ENCODE measurements at places on chromosomes 13 and 19.
A peak's percentile ranks its signal among the peaks of the same experiment; 100 is the strongest.

GRCh38 chr13:27662738-27663470, 41.2 kb downstream of the POLR1D start:
- DNase-seq: no peak

DNA sequence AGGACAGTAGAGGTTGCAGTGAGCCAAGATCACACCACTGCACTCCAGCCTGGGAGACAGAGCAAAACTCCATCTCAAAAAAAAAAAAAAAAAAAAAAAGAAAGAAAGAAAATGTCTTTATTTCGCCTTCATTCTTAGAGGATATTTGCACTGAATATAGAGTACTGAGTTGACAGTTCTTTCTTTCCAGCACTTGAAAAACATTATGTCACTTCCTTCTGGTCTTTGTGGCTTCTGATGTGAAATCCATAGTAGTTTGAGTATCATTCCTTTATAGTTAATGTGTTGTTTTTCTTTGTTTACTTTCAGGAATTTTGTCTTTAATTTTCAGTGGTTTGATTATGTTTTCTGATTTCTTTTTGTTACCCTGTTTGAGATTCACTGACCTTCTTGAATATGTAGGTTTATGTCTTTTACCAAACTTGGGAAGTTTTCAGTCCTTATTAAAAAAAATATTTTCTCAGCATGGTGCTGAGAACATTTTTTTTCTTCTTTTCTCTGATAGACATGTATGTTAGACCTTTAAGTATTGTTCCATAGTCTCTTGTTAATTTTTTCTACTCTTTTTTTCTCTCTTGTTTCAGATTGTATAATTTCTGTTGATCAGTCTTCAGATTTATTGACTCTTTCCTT, 50.1 kb downstream of the PCCA start:
- DNase-seq: no peak

GRCh38 chr13:99013951-99014350, 36.1 kb upstream of the DOCK9 start:
- DNase-seq: no peak

GRCh38 chr13:35592457-35592856, 116.0 kb upstream of the MAB21L1 start:
- no peak for DNase-seq

GRCh38 chr13:64810750-64811149, 2419.4 kb downstream of the PCDH9 start:
- no peak for DNase-seq

DNA sequence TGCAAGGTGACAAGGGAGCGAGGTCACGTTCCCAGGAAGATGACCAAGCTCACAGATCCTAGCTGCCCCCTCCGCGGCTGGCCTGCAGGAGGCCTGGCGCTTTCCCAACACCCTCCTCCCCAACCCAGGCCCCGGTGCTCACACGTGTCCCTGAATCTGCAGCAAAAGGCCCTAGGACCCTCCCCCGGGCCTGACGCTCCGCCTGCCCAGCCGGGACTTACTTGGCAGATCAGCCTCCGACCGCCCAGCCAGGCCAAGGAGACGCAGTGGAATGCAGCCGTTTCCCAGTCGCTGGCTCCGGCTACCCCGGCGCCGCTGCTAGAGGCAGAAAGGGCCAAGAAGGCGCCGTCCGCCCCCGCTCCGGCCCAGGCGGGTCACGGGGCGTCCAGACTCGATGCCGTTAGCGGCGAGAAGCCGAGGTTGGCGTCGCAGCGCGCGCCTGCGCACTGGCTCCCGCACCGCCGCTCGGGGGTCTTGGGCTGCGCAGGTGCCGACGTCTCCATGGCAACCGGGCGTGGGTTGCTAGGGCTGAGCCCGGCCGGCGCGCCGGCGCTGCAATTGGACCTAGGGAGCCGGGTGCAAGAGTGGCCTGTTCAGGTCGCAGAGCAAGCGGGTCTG, at the start of gene PNMA8A:
Gene PNMA8A (minus strand): TSS at position 448 of the 618 bp plus-strand sequence. CDS start 528 bp downstream, outside the sequence.
- no peak for DNase-seq

DNA sequence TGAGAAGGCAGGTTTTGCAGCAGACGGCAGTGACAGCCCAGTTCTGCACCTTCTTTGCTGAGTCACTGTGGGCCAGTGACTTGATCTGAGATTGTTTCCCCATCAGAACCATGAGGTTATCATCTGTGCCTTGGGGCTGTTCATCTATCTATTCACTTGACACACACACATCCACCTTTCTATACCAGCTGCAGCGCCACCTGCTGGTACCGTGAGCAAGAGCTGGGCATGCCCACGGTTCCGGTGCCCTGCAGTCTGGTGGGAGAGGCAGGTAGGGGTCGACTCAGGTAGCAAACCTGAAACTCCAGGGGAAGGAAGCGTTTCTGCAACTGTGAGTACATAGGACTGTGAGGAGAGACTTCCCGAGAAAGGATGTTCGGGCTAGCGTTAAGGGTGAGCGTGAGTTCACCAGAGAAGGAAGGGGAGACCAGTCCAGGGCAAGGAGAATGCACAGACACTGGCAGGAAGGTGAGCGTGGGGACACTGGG, 7.5 kb upstream of the LIN7B start:
- DNase-seq: peak; percentile 59

DNA sequence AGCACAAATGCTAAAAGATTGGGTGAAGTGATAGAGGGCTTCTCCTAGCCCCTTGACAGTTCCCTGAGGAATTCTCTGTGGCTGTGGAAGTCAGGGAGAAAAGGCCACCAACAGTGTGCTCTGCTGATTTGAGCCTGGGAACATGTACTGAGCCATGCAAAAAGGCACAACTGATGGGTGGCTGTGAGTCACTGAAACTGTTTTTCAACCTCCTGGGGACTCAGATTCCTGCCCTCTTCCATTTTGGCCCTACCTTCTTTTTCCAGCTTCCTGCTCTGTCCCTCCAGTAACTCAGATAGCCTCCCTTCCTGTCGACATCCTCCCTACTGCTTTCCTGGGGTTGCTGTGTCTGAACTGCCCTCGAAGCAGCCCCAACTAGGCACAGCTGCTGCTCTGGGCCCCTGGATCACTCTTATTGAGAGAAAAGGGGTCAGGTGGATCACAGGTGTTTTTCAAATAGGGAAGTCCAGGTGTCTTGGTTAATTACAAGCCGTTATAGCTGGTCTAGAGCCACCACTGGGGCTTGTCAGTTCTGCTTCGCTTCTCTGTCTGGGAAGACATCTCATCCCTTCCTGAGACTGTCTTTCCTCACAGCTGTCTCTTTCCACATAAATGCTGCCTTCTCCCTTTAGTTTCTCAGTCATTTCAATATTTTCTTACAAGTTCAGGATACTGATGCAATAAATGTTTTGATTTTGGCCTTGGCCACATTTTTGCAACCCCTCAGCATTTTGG, 13.7 kb downstream of the FAM124A start:
- no peak for DNase-seq

DNA sequence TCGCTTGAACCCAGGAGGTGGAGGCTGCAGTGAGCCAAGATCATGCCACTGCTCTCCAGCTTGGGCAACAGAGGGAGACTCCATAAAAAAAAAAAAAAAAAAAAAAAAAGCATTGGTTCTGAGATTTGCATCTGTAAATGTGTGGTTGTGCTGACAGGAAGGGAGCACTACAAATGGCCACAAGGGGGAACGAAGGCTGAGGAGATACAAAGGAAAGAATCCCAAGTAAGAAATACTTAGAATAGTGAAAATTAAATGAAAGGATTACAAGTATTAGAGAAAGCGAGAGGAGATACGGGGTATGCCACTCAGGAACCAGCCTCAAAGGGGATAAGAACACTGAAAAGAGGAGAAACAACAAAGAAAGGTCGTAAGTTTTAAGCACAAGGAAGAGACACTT, 284.9 kb downstream of the KLF12 start:
- no peak for DNase-seq

DNA sequence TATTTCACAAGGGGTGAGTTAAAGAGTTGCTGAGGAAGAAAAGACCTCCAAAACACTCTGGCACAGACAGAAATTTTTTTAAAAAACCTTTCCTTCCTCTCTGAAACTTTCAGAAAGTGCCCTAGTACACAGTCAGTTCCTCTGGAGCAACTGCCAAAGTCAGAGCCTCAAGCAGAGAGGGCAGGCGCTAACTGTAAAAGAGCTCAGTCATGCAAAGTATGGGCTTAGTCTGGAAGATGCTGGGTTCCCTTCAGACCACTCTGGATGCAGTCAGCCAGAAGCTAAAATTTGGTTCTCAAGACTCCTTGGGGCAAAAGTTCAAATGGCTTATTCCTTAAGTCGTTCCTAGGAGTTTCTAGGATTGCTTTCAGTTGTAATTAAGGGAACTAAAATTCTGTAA, 671.6 kb downstream of the PCDH9 start:
- no peak for DNase-seq

DNA sequence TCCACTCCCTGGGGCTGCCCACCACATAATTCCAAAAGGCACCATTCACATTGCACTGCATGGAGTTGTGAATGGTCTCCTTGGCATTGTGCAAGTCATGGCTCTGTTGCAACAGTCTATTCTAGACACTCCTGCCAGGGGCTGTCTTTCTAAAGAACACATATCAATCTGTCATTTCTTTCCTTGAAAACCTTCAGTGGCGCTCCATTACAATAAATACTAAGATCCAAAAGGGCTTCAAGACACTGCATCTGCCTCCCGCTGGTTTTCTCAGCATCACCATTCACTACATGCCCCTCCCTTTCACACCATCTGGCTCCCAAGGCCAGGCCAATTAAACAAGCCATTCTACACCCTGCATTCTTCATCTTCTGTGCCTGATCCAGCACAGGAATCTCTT, 32.2 kb upstream of the TM9SF2 start:
- DNase-seq: no peak

GRCh38 chr13:35549481-35549880, 73.0 kb upstream of the MAB21L1 start:
- DNase-seq: no peak

DNA sequence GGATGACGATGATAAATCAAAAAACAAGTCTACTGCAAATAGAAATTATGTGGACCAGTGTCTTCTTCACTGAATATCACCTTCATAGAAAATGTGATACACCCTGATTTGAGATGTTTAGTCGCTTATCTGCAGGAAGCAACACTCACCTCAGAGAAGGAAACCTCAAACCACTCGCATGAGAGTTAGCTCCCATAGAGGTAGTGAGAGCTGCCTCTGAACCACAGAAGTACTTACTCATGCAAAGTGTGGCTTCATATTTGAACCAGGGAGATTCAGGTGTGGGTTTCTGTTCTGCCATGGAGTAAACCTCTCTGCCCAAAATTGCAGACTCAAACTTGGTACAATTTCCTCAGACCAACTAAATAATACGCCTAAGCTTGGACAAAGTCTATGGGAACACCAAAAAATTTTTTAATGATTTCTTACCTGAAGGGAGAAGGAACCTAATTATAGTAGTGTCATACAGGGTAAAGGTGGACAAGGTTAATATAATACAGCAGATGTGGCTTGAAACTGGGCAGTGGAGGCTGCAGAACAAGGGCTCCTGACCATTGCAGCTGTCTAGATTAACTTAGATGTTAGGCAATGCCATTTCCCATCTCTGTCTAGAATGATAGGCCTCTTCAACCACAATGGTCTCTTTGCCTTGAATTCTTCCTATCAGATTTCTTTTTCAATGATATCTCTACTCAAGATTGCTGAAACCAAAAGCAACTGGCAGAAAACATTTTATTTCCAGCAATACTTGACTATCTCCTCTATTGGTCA, 29.6 kb upstream of the RCBTB2 start:
- peak; percentile 44 for DNase-seq

- DNase-seq: no peak
Measured at GRCh38 chr13:78265098-78265497, 338.3 kb downstream of the POU4F1 start.

GRCh38 chr19:40246292-40247073, 20.0 kb upstream of the CCNP start:
- no peak for DNase-seq

- DNase-seq: no peak
Measured at GRCh38 chr19:2237051-2237868, 636 bp downstream of the SF3A2 start.

GRCh38 chr19:31073485-31074198, 275.6 kb downstream of the TSHZ3 start:
- DNase-seq: no peak

DNA sequence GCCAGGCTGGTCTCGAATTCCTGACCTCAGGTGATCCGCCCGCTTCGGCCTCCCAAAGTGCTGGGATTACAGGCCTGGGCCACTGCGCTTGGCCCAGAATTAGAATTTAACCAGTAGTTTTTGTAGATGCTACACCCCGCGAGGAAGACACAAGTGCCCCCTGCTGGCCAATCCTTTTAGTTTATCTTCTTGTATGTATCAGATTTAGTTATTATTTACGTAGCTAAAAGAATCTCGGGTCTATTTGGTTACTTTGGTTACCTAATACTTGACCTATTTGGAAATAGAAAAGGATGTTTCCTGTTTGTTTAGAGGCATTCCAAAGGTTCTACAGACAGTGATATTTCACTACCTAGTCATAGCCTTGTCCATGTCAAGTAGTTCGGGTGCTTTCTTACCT, 22.0 kb downstream of the MUC16 start:
- DNase-seq: peak; percentile 19

DNA sequence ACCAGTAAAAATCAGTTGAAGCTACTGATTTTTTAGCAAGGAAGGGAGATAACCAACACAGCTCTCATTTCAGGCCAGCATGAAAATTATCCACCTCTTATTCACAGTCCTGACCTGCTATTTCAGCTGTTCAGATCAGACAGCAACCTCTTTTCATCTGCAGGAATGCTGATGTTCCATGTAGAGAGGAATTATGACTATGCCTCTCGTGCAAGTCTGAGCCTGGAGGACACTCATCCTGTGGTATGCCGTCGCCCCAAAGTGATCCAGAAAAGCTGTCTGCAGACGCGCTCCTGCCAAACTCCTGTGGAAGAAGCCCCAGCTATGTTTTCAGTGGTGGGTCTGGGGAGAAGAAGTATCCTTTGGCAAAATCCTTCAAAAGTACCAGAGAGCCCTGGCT, 563.5 kb upstream of the SLITRK1 start:
- no peak for DNase-seq

- no peak for DNase-seq
Measured at GRCh38 chr13:50613356-50613831, 230.1 kb downstream of the DLEU7 start.

DNA sequence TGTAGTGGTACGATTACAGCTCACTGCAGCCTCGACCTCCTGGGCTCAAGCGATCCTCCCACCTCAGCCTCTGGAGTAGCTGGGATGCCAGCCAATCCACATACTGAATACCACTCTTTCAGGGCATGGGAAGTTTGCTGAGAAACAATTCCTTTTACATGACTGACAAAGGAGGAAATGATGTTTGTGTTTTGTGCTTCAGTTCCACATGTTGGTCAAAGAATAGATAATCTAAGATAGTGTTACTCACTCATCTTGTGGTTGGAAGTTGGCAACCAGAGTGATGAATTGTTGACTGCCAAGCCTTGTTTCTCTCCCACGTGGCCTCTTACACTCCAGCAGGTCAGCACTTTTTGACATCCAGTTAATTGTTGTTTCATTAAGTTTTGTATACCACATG, 7.6 kb downstream of the MBD3L2B start:
- no peak for DNase-seq

GRCh38 chr19:38290631-38291147, 13.4 kb upstream of the C19orf33 start:
- DNase-seq: no peak

- DNase-seq: no peak
Measured at GRCh38 chr13:25881971-25882451, 169.8 kb downstream of the SHISA2 start.

GRCh38 chr19:39740395-39740794, 2.6 kb upstream of the CLC start:
- DNase-seq: no peak

GRCh38 chr13:42498521-42498920, 75.4 kb upstream of the TNFSF11 start:
- peak; percentile 26 for DNase-seq

- no peak for DNase-seq
Measured at GRCh38 chr13:35514061-35514477, 37.6 kb upstream of the MAB21L1 start.

All from CD4-positive, alpha-beta T cell (primary cell).